Choroid plexus epithelial cell (primary cell): ENCODE measurements at places on chromosomes 13 and 19.

GRCh38 chr13:39777021-39777420 lies 121.6 kb downstream of the COG6 start:
- DNase-seq = no peak

DNA sequence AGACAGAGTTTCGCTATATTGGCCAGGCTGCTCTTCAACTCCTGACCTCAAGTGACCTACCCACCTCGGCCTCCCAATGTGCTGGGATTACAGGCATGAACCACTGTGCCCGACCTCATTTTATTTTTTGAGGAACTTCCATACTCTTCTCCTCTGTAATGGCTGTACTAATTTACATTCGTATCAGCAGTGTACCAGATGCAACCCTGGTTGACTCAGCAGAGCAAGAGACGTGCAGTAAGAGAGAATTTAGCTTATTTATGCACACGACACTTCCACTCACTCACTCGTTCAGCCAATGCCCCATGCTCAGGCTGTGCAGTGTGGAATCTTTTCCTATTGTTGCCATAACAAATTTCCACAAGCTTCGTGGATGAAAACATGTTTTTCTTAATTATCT lies 6.9 kb downstream of the KIR3DL3 start:
- DNase-seq = no peak

DNA sequence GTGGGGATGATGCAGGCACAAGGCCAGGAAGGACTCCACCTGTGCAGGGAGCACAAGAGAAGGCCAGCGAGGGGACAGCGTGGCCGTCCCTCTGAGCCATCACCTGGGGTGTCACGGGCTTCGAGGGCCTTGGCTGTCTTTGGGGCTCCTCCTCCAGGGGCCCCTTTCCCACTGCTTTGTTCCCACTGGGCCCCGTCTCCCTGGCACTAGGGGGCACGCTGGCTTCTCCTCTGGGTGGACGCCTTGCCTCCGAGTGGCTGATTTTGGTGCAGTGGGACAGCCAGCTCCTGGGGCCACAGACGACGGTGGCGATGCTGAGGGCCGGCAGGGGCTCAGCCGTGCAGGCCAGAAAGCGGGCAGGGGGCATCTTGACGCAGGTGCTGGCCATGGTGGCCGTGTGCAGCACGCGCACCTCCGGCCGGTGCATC lies 43.2 kb upstream of the GRTP1 start:
- DNase-seq = no peak

DNA sequence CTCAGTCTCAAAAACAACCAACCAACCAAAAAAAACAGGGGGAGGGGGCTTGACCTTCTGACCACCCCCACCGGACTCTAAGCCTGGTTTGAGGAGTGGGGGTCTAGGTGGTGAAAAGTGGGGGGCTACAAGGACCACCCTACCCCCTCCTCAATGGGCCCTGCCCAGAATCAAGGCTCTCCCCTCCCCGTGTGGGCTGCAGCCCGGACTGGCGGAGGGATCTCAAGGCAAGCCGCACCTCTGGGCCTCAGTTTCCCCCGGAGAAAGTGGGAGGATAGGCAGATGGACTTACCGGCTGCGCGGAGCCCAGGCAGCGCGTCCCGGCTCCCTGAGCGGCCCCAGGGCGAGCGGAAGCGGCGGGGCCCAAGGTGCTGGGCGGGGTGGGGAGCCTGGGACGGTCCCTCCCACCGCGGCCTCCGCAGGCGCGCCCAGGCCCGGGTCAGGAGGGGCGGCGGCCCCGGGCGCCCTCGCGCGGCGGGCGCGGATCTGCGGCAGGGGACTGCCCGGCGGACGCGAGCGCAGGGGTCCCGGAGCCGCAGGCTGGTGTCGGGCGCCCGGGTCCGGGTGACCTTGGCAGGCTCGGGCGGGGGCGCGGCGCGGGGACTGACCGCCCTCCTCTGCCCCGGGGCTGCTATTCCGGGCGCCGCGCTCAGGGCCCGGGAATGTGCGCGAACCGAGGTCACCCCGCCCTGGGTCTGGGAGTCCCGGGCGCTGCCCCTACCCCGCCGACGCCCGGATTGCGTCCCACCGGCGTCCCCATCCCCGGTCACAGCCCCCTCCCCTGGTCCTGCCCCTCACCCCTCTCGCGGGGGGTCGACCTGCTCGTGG lies at the start of gene ADAMTSL5:
TSS of gene ADAMTSL5 (minus strand) at position 349 of the 828 bp plus-strand sequence. CDS start 2,076 bp downstream, outside the sequence.
- DNase-seq = peak; percentile 19

DNA sequence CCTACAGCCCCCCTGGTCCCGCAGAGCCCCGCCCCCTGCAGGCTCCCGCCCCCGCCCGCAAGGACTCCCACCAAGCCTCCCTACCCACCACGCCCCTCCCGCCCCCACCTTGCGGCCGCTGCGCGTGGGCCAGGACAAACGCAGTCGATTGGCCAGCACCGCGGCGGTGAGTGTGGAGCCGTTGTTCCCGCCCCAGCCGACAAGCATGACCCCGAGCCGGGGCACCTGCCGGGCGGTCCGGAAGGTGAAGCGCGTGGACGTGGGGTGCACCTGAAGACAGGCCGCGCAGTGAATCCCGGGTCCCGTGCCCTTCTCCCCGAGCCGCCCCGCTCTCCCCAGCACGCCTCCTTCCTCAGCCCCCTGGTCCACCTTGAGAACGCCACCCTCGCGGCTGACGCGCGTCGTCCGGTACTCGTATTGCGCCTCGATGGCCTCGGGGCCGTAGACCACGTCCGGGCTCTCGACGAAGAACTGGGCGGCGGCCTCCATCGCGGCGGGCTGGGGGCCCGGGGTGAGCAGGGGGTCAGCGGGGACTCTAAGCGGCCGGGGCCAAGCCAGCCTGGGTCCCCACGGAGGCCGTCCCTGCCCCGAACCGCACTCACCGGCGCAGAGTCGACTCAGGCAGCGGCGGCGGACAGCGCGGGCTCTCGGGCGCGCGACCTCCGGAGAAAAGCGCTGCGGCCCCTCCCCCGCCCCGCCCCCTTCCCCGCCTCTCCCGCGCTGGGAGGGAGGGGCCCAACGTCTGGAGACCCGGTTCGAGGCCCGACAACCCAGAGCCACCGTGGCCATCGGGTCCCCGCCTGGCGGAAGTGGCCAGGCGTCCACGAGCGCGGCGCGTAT lies at the start of gene ISYNA1:
TSS of gene ISYNA1 (minus strand) at position 643 of the 840 bp plus-strand sequence. CDS start at position 489, 154 bp downstream.
- peak; percentile 77 for DNase-seq

DNA sequence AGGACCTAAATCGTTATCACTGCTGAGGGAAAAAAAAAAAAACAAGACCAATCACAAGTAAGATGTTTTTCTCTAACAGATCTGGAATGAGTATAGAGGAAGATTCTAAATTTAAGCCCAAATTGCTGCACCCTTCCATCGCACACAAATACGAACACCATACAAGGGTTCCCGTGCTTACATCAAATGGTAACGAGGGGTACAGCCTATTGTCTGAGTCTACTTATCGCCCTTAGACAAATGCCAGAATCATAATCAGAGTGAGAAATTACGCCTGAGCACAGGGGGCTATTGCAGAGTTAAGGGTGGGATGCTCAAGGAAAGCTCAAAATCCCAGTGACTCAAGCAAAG lies 603 bp downstream of the ZC3H13 start:
- DNase-seq = peak; percentile 12

DNA sequence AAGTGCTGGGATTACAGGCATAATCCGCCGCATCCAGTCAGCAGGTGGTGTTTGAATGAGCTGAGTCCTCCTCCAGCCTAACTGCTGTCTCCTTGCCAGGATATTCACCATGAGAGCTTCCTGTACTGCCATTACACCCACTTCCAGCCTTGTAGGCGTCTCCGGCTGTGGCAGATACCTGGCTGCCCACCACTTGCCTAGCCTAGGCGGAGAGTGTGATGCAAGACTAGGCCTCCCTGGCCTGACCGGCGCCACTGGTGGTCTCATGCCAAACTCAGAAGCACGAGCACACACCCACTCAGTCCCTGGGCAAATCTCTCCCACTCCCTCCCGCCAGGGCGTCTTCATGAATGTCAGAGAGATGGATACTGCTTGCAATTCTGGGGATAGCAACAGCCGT lies 16.6 kb downstream of the IL12RB1 start:
- no peak for DNase-seq

- DNase-seq = no peak
Measured at GRCh38 chr19:2820112-2820702, 539 bp downstream of the ZNF554 start.

DNA sequence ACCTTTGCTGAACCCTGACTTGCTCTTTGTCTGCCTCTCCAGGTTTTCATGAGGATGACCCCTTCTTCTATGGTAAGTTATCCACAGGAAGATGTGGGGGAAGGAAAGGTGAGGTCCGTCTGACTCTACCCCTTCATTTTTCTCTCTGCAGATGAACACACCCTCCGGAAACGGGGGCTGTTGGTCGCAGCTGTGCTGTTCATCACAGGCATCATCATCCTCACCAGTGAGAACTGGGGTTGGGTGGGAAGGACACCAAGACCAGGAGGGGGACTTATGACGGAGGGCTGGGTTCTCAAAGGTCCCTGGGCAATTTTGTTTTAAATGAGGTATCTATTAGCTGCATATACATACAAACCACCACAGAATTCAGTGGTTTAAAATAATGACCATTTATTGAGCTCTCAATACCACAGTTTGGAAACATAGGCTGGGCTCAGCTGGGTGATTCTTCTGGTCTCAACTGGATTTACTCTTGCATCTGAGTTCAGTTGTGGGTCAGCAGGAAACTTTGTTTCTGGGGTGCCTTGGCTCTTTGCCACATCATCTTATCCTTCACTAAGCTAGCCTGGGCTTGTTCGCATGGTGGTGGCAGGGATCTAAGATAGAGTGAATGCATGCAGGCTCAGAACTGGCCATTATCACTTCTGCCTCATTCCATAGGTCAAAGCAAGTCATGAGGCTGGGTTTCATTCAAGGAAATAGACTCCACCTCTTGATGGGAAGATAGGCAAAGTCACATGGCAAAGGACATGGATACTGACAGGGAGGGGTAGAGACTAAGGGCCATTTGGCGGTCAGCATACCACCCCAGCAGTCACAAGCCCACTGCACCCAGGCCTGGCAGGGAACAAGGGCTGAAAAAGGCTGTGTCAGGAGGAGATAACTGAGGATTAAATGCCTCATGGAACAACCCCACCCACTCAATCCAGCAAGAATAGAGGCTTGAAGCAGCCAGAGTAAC lies 11.8 kb downstream of the FXYD5 start:
- DNase-seq = no peak

GRCh38 chr19:1074544-1075283 lies 7.7 kb downstream of the ARHGAP45 start:
- no peak for DNase-seq

- DNase-seq = peak; percentile 14
Measured at GRCh38 chr13:61880578-61881283, 465.1 kb upstream of the PCDH20 start.

DNA sequence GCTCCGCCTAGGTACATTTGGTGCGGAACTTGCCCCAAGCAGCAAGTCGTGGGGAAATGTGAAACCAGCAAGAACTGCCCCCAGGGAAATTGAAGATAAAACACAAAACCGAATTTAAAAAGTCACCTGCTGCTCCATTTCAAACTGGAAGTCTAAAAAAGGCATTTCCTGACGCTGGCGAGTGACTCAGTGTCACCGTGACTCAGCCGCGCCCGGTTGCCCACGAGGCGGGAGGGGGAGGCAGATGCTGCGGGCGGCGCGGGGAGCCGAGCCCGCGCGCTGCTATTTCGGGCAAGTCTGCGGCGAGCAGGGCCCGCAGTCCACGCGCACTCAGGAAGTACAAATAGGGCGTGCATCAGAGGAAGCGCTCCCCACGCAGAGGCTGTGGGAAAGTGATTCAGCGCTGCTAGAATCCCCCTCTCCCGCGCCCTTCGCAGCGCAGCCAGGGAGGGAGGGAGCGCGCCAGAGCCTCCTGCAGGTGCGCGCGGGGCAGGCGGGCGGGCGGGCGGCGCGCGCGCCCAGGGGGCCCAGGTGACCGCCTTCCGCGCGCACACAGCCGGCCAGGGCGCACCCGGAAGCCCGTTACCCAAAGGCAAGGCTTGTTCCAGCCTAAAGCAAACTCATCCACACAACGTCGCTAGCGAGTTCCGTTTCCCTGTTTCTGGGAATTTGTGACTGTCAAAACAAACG lies 168.8 kb downstream of the COL4A1 start:
- DNase-seq = peak; percentile 75

DNA sequence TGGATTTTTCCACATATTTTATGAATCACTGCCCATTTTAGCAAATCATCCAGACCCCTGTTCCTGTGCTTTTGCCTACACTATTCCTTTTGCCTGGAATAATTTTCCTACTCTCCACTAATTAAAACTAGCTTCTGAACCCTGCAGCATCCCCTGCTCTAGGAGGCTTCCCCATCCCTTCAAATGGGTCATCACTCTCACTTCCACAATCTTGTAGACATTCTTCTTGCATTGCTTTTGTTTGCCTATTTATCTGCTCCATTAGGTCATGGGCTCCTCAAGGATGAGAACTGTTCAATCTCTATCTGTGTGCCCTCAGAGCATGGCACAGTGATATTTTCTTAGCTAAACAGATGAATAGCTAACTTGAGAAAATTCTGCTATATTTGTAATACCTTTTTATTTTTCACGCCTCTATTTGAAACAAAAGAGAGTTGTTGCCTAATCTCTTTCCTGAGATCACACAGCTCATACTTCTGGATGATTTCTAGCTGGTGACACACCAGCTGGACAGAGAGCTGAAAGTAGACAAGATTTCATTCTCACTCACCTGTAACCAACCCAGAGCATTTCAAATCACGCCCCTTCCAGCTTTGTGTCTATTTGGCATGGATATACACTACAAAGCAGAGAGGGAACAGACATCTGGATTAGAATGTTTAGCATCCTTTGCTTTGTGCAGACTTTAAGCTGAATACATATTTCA lies 466.0 kb downstream of the FOXO1 start:
- DNase-seq = no peak

DNA sequence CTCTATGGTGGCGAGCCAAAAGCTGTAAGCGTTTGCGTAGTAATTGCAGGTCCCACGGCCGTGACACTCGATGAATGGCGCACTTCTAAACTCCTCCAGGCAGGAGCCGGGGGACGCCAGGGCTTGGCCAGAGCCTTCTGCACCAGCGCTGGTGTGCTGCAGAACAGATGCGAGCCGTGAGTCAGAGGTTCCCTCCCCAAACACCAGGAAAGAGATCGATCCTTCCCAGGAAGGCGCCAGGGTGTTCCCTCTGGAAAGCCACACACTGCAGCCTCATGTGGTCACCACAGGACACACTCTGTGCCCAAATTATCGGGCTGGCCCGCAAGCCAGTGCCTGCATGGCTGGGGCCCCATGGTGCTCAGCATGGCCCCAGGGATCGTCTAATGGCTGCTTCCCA lies 154.6 kb downstream of the COL4A1 start:
- no peak for DNase-seq
